DMS53 (cell line): ENCODE measurements at places on chromosomes 7 and 10.

GRCh38 chr7:111228437-111228836 lies 137.5 kb downstream of the LRRN3 start:
- DNase-seq = no peak

- DNase-seq = no peak
These were observed 91.7 kb downstream of the GLRX3 start for GRCh38 chr10:130227883-130228282.

GRCh38 chr10:54470324-54470631 lies 330.8 kb downstream of the PCDH15 start:
- DNase-seq = no peak

- no peak for DNase-seq
These were observed 239.8 kb upstream of the IGFBP3 start for GRCh38 chr7:46160861-46161260.

DNA sequence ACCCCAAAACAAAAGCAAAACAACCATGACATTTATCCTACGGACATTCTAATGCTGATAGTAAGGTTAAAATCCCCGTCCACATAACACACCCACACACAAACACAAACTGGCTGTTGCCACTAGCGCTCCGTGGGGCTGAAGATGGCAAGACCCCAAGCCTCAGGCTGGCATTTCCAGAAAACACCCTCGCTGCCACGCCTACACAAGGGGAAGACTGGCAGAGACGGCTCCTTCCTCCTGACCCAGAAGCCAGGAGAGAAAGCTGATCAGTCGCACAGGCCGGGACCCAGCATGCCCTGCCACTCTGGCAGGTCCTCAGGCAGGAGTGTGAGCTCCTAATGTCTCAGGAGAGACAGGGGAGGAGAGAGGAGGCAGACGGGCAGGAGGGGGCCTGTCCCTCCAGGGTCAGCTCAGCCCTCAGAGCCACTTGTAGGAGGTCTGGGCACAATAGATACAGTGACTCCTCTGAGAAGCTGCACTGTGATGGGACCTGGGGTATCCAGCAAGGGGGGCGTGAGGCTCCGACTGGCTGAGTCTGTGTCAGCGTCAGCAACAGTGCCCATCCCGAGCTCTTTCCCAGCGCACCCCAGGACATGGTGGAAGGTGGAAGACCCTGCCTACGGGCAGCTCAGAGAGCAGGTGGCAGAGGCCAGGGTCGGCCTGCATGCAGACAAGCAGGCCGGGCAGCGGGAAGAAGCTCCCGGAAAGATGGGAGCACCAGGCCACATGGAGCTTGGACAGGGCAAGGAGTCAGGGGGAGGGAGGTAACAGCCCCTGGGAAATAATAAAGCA lies 326.9 kb downstream of the PTPRN2 start:
- no peak for DNase-seq

GRCh38 chr10:48246501-48246900 lies 28.0 kb downstream of the FRMPD2 start:
- DNase-seq = no peak

DNA sequence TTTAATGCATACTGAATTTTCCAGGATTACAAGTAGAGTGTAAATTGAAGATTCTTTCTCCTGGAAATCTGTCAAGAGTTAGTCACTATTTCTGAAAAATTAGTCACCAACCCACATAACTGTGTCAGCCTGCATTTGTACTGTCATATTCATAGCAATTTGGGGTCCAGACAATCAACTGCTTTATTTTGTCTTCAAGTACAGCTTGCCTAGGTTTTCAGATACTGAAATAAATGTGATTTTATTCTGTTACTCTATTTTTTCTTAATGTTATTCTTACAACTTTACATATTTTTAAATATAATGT lies 55.1 kb downstream of the CUBN start:
- no peak for DNase-seq

DNA sequence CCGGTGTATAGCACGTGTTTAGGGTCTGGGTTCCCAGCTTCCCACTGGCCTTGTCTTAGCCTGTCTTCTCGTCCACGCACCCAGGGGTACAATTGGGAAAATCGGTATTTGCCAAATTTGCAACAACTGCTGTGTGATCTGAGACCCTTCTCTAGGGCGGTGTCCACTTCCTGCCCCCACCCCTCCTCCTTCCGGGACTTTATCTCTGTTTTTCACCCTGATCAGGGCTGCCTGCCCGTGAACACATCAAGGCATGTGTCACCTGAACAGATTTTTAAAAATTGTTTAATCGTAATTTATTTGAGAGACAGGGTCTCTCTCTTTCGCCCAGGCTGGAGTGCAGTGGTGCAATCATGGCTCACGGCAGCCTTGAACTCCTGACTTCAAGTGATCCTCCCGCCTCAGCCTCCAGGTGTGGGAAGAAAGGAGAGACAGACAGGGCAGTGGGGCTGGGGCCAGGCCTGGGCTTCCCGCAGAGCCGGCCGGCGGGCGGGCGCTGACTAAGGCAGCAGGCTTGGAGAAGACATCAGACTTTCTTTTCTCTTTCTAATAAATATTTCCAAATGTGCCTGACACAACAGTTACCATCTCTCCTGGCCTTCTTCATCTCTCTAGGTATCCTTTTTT lies 27.5 kb downstream of the ELFN1 start:
- DNase-seq = no peak

DNA sequence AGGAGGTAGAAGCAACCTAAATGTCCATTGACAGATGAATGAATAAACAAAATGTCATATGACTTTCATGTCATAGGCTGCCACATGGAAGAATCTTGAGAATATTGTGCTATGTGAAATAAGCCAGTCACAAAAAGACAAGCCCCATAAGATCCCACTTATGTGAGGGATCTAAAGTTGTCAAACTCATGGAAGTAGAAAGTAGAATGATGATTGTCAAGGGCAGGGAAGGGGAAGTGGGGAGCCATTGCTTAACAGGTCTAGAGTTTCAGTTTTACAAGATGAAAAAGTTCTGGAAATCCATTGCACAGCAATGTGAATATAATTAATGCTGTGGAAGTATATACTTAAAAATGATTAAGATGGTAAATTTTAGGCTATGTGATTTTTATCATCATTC lies 229.3 kb upstream of the KMT2E start:
- no peak for DNase-seq

- DNase-seq = no peak
These were observed 303.9 kb downstream of the TNS3 start for GRCh38 chr7:47278043-47278442.

- peak; percentile 97 for DNase-seq
These were observed 29.0 kb downstream of the DHTKD1 start for GRCh38 chr10:12097791-12098190.

DNA sequence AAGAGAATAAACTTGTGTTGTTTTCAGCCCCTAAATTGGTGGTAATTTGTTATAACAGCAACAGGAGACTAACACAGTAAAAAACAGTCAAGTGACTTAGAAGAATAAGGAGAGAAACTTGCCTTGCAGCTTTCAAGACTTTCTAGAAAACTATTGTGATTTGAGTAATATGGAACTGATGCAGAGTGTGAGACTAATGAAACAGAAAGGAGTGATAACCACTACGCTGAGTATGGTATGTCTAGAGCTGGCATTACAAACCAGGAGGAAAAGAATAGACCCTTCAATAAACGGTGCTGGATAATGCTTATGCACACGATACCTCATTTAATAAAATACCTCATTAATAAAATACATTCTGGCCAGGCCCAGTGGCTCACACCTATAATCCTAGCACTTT lies 99.9 kb downstream of the CREM start:
- no peak for DNase-seq

GRCh38 chr10:78656417-78657162 lies 412.2 kb upstream of the ZMIZ1 start:
- no peak for DNase-seq

- no peak for DNase-seq
These were observed 48.8 kb upstream of the ZNF680 start for GRCh38 chr7:64611717-64612116.

DNA sequence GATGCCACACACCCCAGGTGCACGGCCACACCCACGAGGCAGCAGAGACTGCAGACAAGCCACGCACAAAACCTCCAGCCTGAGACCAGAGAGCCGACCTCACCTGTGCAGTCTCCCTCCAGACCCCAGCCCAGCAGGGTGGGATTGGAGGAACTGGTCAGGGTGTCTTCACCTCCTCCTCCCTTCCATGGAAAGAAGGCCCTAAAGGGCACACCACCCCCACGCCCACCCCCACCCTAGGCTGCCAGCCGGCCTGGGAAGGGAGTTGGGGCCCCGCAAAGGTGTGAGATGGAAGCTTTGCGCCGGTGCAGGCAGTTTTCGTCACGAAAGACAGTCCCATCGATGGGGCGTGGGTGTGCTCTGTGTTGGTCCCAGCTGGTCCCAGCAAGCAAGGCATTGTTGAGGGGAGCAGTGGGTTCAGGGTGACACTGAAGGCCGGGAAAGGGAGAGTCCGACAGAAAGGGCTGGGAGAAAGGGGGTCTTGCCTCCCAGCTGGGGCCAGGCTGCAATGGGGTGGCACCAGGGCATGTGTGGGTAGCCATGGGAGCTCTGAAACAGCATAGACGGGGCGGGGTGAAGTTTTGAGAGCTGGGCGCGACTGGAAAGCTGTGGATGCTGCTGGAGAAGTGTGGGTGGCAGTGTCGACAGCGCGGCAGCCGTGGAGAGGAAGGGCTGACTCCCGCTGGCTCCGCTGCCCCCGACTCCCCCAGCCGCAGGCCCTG lies 349.2 kb downstream of the GLRX3 start:
- DNase-seq = no peak

- DNase-seq = no peak
These were observed 1382.6 kb downstream of the GATA3 start for GRCh38 chr10:9437131-9437530.

DNA sequence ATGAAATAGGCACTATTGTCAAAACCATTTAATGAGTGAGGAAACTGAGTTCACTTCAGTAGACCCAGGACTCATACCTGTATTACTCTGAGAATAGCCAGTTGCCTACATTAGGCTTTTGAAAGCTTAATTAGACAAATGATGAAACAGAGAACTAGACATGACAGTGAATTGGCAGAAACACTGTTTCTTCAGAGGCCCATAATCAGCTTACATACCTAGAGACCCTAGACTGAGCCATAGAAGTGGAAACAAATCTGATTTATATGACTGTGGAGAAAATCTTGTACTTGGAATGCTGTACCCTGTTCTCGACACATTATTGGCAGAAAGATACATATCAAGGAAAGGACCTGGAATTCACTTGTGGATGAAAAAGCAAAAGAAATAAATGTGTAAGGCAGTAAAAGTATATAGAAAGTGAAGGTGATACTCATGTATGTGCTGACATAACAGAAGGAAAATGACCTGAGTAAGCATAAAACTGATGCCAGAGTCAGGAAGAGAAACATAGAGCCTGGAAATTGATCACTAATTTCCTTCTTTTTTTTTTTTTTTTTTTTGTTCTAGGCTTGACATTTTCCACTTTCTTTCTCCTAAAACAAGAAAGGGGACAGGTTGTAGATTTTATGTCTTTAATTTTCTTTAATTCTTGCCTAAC lies 251.5 kb downstream of the BICC1 start:
- no peak for DNase-seq

GRCh38 chr7:54917613-54918391 lies 101.0 kb upstream of the EGFR start:
- DNase-seq = no peak

GRCh38 chr10:35726846-35727245 lies 84.8 kb upstream of the FZD8 start:
- DNase-seq = no peak

GRCh38 chr7:151409667-151410404 lies at the start of gene WDR86:
Gene WDR86, minus strand, starts transcription at chr7:151410038. Its CDS starts 449 bp downstream, at chr7:151409589.
- no peak for DNase-seq

GRCh38 chr10:2861632-2862210 lies 205.6 kb upstream of the PFKP start:
- DNase-seq = no peak

GRCh38 chr10:31011017-31011664 lies 20.5 kb downstream of the ZNF438 start:
- no peak for DNase-seq

- DNase-seq = no peak
These were observed 26.2 kb downstream of the PPP3CB start for GRCh38 chr10:73469579-73469978.

GRCh38 chr10:132392811-132393694 lies 3.9 kb upstream of the PWWP2B start:
- DNase-seq = no peak

- no peak for DNase-seq
These were observed 12.7 kb downstream of the LOXL4 start for GRCh38 chr10:98255146-98255877.

DNA sequence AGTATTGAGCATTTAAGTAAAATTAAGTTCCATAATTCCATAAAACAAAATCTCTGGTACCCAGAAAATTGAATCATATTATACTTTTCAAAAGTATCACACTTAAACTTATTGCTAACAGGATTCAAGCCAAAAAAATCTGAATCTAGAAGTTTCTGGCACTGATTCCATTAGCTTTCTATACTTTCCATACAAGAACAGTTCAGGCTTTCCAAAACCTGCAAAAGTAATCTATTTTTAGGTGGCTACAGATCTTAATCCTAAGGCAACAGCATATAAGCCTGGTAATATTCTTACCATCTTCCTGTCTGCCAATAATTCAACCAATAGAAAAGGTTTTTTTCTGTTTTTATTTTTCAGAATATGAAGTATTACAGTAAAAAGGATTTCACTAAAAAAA lies 185.0 kb downstream of the CRPPA start:
- DNase-seq = no peak

- DNase-seq = no peak
These were observed 6.2 kb upstream of the MACC1 start for GRCh38 chr7:20223356-20223755.

GRCh38 chr7:48419401-48419800 lies 248.1 kb downstream of the ABCA13 start:
- DNase-seq = no peak

GRCh38 chr10:121999301-121999700 lies 10.3 kb downstream of the TACC2 start:
- no peak for DNase-seq

- DNase-seq = peak; percentile 53
These were observed at the start of gene USP54 for GRCh38 chr10:73590881-73591799. Gene USP54, minus strand, starts transcription at chr10:73591342. Its CDS starts 15,684 bp downstream, at chr10:73575658.

GRCh38 chr7:24313777-24314176 lies 29.8 kb downstream of the NPY start:
- DNase-seq = no peak

GRCh38 chr10:71431239-71432100 lies 34.8 kb downstream of the CDH23 start:
- DNase-seq = peak; percentile 30

- no peak for DNase-seq
These were observed 439.1 kb downstream of the AUTS2 start for GRCh38 chr7:70037171-70037933.

DNA sequence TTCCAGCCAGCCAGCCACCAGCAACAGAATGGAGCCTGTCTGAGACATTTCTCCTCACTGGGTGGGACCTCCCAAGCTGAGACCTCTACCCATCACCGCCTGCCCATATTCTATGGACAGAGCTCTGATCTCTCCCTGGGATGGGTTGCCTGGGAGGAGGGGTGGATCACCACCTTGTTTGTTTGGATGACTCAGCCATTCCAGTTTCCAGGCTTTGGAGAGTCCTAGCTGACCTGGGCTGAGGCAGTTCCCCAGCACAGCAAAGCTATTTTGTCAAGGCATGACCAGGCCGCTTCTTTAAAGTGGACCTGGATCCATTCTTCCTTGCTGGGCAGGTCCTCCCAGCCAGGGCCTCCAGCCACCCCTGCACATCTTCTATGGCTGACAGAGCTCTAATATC lies 982.3 kb downstream of the DNAJB9 start:
- DNase-seq = peak; percentile 87
